ENCODE measurements at places on chromosomes 16 and 17. TPM values are rescaled to one million over a fixed set of nuclear protein-coding genes. Genes with fewer than 3 reads are reported as not detected.
A peak's percentile ranks its signal among the peaks of the same experiment; 100 is the strongest.

The NLGN2 gene
- polyA plus RNA-seq, result 24.4 TPM

The NT5M gene
- polyA plus RNA-seq, result not detected

The ABCA10 gene
- 17.2 TPM for polyA plus RNA-seq

DNA sequence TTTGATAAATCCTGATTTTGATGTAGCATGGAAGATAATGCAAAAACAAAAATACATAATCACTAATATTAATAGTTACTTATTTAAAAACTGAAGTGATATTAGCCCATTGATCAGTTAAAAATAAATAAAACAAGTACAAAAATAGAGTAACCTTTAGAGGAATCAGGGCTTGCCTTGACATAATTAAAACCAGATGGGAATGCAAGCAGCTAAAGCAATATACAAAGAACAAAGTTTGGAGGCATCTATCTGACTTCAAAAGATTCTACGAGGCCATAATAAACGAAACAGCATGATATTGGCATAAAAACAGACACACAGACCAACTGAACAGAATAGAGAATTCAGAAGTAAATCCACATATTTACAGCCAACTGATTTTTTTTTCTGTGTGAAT lies 15.0 kb upstream of the HEATR3 start:
- no peak for DNase-seq

The KRTAP4-3 gene
- not detected for polyA plus RNA-seq

GRCh38 chr17:61260071-61260797 lies 139.4 kb upstream of the TBX2 start:
- peak; percentile 34 for DNase-seq

DNA sequence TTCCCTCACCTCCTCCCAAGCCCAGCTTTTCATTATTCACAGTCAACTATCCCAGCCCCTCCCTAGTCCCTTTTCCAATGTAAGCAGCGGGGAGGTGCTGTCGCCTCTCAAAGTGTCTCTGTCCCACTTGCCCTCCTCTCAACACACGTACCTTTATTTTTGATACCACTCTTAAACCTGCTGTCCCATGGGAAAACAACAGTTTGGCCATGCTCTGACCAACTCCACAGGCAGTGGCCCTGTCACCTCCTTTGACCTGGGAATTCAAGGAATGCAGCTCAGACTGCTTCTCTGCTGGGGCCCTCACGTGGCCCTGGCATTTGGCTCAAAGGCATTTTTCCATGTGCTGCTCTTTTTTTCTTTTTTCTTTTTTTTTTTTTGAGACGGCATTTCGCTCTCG lies 4.2 kb downstream of the LYRM9 start:
- DNase-seq, result no peak

The OR3A2 gene
- polyA plus RNA-seq, result not detected

GRCh38 chr16:85682516-85682915 lies 6.2 kb downstream of the GINS2 start:
- DNase-seq, result no peak

The HSPB9 gene
- polyA plus RNA-seq, result not detected

The SLC5A10 gene
- 0.12 TPM for polyA plus RNA-seq

The DDX28 gene
- 5.4 TPM for polyA plus RNA-seq

DNA sequence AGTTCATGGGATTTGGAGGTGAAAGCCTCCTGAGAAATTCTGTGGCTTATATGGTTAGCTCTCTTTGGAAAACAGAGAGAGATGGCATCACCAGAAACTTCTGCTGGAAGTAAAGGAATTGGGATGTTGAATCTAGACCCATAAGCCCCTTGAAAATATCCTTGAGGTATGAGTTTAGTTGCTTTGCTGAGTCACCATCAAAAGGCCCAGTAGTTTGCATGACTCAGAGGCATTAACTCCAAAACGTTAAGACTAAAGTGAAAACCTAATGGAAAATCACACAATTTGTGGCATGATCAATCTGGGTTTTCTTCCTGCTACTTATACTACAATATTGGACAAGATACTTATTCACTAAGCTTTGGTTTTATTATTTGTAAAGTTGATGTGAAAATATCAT lies 349.2 kb upstream of the SALL1 start:
- no peak for DNase-seq

DNA sequence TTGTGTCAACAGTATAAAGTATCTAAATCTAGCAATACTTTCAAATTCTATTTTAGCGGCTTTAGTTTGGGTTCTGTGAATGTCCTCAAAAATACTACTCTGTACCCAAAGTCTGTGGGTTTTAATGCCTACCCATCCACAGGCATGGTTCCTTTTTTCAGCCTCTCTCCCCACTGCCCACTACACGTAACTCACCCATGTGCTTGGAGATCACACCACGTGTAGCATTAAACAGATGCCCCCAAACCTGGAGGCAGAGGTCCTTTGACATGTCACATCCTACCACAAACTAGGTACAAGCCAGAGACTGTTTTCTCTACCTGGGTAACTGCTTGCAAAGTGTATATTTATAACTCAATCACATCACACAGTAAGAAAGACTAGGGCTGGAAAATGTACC lies 5.4 kb downstream of the DYNC1LI2 start:
- DNase-seq, result no peak

GRCh38 chr17:79812353-79813258 lies 15.7 kb upstream of the CBX8 start:
- DNase-seq, result no peak

DNA sequence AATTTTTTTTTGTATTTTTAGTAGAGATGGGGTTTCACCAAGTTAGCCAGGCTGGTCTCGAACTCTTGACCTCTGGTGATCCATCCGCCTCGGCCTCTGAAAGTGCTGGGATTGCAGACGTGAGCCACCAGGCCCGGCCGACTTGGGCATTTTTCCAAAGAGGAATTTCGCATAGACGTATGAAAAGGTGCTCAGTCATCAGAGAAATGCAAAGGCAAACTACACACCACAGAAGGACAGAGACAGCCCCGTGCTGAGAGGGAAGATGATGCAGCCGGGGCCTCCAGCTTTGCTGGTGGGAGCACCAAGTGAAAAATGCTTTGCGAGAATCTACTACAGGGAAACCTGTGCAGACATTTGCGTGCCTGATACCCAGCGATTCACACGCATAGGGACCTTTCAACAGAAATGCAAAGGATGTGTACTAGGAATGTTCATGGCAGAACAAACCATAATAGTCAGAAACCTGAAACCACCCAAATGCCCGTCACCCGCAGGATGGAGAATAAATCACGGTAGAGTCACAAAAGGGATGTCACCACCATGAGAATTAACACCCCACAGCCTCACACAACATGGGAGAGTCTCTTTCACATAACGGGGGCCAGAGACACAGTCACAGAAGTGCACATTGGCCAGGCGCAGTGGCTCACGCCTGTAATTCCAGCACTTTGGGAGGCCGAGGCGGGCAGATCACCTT lies 5.2 kb downstream of the RAB40B start:
- no peak for DNase-seq

GRCh38 chr16:81220349-81220748 lies 18.1 kb upstream of the BCO1 start:
- DNase-seq, result no peak

DNA sequence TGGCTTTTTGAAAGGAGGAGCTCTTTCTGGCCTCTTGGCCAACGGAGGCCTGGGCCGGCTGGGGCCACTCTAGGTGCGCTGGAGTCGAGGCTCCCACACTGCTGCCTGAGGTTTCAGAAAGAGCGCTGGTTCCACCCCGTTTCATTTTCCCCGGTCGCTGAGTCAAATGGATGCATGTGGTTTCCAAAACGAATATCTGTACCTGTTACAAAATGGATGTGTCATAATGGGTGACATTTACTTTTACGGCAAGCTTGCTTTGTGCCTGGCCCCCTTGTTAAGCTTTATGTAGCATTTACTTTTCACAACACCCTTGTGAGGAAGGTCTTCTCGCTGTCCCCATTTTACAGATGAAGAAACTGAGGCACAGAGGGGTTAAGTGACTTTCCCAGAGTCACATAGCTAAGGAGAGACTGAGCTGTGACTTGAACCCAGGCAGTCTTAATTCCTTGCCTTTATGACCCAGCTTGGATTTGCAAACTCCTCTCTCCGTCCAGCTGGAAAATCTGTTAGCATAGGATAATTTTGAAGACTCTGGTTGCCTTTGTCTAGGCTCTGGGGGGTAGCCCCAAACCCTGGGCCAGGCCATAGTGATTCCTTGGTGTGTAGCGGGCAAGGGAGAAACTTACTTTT lies 10.6 kb downstream of the KSR1 start:
- DNase-seq, result no peak

The TNP2 gene
- polyA plus RNA-seq, result not detected

GRCh38 chr17:8116776-8117175 lies 1.5 kb downstream of the ALOXE3 start:
- no peak for DNase-seq

DNA sequence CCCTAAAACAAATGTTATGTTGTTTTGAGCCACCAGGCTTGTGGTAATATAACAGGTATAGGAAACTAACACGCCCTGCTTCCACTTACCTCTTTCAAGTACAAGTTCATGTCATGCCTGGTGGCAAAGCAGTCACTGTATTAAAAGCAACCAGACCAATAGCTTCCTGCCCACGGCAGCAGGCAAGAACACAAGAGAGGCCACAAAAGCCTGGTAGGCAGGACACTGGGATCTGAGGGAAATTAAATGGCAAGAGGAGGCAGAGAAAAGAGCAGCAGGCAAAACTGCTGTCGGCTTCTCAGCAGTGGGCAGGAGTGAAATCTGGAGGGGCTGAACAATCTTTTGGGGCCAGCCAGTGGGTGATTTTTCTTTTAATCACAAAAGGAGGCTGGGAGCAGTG lies 2.2 kb downstream of the CYTH1 start:
- DNase-seq, result no peak

The KRT12 gene
- polyA plus RNA-seq, result 0.57 TPM

The TPSAB1 gene
- 1.2 TPM for polyA plus RNA-seq

DNA sequence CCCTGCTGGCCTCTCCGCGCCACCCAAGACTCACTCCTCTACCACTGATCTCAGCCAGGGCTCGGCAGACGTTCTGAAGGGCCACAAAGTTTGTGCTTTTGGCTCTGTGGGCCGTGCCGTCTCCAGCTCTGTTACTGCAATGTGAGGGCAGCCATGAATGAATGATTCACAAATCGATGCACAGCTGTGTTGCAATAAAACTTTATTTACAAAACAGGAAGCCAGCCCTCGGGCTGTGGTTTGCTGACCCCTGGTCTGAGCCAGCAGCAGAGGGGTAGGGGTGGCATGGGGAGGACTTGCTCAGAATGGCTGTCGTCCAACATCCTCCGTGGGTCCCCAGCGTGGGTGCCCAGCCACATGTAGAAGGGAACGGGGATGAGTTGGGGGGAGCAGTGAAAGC lies 63.0 kb upstream of the PVALEF start:
- no peak for DNase-seq

The CIBAR2 gene
- polyA plus RNA-seq, result not detected

The CENPN gene
- 11.9 TPM for polyA plus RNA-seq

The C16orf92 gene
- polyA plus RNA-seq, result not detected

DNA sequence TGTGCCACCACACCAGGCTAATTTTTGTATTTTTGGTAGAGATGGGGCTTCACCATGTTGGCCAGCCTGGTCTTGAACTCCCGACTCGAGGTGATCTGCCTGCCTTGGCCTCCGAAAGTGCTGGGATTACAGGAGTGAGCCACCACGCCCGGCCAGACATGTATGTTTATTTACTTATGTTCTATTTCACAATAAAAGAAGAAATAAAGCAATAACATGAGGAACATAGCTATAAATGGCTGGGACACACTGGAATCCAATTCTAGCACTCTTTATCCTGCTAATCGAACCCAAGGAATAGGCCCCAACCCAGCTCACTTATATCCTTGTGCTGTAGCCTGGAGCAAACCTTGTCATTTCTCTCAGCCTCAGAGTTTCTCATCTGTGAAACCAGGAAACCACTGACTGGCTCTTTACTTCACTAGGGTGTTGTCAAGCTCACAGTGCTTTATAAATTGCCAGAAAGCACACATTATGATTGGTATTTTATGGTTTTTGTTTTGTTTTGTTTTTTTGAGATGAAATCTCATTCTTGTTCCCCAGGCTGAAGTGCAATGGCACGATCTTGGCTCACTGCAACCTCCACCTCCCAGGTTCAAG lies 4.3 kb upstream of the ODAD4 start:
- DNase-seq, result no peak

DNA sequence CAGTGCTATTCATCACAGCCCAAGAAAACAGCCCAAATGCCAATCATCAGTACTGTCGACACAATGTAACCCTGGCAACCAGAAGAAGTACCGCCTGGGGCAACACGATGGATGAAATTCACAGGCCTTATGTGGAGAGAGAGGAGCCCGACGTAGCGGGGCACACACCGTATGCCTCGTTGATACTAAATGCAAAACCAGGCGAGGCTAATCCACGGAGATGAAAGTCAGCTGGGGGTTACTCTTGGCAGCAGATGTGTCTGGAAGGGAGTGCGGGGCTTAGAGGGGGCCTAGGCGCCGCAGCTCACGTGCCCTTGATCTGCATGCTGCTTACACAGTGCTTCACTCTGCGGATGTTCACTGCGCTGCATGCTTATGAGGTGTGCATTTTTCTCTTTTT lies 29.8 kb downstream of the ITGAE start:
- no peak for DNase-seq

DNA sequence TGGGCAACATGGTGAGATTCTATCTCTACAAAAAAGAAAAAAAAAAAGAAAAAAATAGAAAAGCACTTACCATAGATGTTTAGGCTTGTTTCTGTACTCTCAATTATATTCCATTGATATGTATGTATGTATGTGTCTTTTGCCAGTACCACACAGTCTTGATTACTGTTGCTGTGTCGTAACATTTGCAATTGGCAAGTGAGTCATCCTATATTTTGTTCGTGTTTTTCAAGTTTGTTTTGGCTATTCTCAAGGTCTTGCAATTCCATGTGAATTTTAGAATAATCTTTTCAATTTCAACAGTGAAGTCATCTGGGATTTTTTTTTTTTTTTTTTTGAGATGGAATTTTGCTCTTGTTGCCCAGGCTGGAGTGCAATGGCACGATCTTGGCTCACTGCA lies 19.3 kb downstream of the SPECC1 start:
- no peak for DNase-seq

DNA sequence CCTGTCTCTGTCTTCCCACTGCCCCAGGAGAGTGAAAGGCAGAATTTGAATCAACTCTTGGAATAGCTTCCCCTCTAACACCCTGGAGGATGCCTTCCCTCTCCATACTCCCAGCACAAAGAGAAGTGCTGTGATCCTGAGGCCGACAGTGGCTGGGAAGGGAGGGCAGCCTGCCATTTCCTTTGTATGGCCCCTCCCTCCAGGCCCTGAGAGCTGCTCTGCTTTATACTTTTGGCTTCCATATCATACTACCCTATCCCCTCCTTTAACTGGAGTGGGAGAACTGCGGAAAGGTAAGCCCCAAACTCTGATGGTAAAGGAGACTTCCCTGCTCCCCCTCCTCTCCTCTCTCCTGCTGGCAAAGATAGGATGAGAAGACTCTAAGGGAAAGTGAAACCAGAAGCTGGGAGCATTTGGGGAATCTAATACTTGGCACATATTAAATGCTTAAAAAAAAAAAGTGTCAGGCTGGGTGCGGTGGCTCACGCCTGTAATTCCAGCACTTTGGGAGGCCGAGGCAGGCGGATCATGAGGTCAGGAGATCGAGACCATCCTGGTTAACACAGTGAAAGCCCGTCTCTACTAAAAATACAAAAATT lies 4.1 kb upstream of the MED24 start:
- no peak for DNase-seq

All from muscle of arm (tissue), 14 donors.